ENCODE measurements at places on chromosomes 2 and 18.

GRCh38 chr2:227016894-227017293 lies 147.1 kb downstream of the COL4A4 start:
- DNase-seq: no peak

DNA sequence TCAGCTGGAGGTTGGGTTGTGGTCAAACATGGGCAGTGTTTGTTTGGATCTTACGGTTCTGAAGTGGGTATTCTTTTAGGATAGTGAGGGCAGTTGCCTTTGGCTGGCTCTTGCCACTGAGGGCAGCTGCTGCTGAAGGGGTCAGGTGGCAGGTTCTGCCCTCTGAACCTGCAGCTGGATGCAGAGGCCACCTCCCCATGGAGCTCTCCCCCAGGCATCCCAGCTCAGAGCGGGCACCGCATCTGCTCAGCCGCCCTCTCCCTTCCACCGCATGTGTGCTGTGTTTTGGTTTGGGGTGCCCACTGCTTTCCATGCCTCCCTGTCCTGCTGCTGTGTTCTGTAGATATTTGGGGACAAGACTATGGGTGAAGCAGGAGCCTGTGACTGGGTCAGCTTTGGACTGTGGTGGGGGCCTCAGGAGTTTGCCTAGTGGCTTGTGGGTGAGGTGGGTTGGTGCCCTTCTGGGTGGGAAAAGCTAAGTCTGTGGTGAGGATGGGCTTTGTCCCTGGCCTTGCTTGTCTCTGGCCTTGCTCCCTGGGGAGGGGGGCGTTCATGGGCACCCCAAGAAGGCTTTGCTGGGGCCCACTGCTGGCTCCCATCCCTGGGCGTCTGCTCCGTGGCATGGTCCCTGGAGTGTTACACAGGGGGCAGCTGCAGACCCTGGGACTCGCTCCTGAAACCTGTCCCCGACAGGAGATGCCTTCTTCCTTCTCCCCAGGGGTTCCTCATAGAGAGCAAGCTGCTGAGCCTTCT lies 28.5 kb downstream of the OTOF start:
- no peak for DNase-seq

DNA sequence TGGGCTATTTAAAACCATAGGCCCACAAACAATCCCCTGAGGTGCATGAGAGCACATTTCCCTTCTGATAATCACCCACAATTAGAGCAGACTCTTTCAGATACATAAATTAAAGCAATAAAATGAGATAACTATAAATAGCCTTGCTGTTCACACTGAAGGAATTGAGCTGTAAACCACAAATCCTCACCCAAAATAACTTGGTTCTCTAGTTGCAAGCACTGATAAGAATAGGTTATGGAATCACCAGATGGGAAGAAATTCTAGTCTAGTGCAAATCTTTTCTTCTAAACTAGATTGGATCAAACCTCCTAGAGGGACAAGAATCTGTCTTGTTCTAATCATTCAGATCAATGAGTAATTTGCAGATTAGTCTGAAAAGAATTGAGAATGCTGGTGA lies 64.6 kb downstream of the NAB1 start:
- DNase-seq: peak; percentile 23

- DNase-seq: no peak
These were observed 88.9 kb upstream of the CYP26B1 start for GRCh38 chr2:72236445-72237067.

- no peak for DNase-seq
These were observed 63.7 kb downstream of the FARSB start for GRCh38 chr2:222592176-222592575.

- DNase-seq: no peak
These were observed 16.6 kb downstream of the ADCY3 start for GRCh38 chr2:24903161-24904103.

DNA sequence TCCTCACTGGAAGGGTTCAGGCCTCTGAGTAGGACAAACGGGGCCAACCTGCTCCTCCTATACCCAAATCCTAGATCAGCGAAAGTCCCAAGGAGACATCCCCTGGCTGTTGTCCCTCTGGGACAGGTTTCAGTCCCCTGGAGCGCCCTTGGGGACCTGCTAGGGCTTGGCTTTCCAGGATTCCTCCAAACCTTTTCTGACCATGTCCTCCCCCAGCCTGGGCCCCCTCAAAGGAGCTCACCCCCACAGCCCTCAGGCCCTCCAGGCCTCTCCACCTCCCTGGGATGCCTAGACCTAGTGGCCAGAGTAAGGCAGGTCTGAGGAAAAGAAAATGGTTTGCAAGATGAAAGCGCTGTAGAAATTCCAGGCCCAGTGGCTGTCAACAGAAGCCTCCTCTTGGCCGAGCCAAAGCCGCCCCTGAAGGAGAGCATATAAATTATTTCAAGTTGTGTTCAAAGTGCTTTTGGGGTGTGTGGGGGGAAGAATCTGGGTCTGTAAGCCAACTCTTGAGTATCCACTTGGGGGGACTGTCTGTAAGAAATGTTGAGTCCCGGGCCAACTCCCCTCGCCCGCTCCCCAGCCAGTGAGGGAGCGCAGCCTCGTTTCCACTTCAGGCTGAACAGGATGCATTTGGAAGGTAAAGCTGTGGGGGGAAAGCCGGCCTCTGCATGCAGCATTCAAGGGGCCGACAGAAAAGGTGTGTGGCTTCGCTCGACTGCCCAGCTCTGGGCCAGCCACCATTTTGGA lies 158.6 kb downstream of the DYSF start:
- DNase-seq: no peak

DNA sequence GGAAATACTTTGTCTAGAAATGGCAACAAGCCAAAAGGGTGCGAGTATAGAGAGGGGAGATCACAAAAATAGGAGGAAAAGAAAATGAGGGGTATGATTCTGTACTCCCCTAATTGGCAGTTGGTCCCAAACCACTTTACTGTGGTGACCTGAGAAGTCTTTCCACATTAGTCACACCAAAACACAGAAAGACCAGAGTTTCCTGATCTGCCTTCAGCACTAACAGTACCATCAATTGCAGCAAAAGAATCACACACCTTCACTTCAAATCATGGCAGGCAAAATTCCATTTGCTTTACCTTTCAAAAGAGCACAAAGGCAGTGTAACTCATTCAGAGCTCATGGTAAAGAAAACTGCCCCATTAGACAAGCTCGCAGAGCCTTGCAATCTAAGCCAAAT lies 86.8 kb downstream of the ALK start:
- no peak for DNase-seq

GRCh38 chr2:190881084-190881597 lies 520 bp downstream of the GLS start:
- no peak for DNase-seq

DNA sequence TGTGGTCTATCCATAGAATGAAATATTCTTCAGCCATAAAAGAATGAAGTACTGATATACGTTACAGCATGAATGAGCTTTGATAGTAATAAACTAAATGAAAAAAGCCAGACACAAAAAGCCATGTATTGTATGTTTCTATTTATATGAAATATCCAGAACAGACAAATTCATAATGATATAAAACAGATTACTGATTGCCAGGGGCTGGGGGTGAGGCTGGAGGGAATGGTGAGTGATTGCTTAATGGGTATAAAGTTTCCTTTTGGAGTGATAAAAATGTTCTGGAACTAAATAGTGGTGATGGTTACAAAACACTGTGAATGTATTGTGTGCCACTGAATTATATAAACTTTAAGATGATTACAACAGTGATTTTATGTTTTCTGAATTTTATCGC lies 200.5 kb downstream of the MC4R start:
- DNase-seq: no peak

DNA sequence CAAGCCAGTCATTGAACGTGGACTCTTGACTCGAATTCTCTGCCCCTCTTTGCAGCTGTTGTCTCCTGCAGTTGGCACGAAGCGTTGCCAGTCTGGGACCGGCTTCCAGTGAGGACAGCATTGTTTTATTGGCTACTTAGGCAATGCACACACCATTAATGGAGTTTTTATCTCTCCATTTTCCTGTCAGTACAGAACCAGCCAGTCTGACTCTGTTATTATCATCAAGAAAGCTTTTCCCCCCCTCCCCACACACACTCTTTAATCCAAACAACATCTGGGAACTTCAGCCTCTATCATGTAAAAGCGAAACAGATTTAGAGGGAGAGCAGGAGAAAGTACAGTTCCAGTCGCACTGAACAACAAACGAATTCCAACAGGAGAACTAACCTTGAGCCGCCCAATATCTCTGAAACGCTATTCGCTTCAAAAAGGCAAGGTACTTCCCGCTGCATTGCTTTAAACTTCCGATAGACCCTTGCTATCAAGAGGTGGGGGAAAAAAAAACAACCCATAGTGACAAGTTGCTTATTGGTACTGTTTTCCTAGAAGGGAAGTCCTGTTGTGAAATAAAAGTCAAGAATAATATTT lies 38.2 kb downstream of the ACVR1 start:
- peak; percentile 23 for DNase-seq

GRCh38 chr2:102621630-102622029 lies 2.3 kb downstream of the SLC9A2 start:
- DNase-seq: no peak

- DNase-seq: no peak
These were observed 23.7 kb upstream of the TAF1B start for GRCh38 chr2:9819551-9819950.

DNA sequence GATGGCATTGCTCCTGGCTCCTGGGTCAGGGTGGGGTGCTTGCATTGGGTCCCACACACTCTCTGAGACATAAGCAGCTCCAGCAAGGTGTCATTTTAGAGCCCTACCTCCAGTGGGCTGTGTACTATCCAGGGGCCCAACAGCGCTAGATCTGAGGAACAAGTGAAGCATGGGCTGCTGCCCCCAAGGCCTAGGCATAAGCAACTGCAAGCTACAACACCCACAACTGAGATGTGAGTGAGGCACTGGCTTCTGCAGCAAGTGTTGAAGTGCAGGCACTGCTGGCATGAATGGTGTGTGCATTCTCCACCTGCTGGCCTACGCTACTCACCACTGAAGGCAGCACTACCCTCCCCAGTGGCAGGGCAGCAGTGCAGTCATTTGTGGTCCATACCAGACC lies 81.0 kb upstream of the STK39 start:
- no peak for DNase-seq

- no peak for DNase-seq
These were observed 31.7 kb upstream of the SELENOI start for GRCh38 chr2:26314243-26314642.

GRCh38 chr2:145268931-145269330 lies 749.0 kb upstream of the ZEB2 start:
- no peak for DNase-seq

DNA sequence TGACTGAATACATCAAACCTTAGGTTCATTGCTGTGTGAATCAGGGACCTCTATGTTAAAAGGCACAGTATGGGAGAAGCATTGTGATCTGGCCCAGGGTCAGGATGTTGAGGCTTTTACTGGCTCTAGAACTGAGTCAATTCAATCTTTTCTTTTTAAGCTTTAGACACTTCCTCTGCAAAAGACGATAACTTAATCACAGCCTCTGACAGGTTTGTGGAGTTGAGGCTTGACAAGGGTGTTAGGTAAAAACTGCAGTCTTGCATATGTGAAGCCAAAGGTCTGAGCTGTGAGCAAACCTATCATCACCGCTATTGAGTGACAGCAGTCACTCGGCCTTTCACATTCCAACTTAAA lies 17.3 kb upstream of the ARHGAP25 start:
- DNase-seq: no peak

Data from NCI-H1417 (cell line).